ENCODE measurements at places on chromosomes 7 and 10.

DNA sequence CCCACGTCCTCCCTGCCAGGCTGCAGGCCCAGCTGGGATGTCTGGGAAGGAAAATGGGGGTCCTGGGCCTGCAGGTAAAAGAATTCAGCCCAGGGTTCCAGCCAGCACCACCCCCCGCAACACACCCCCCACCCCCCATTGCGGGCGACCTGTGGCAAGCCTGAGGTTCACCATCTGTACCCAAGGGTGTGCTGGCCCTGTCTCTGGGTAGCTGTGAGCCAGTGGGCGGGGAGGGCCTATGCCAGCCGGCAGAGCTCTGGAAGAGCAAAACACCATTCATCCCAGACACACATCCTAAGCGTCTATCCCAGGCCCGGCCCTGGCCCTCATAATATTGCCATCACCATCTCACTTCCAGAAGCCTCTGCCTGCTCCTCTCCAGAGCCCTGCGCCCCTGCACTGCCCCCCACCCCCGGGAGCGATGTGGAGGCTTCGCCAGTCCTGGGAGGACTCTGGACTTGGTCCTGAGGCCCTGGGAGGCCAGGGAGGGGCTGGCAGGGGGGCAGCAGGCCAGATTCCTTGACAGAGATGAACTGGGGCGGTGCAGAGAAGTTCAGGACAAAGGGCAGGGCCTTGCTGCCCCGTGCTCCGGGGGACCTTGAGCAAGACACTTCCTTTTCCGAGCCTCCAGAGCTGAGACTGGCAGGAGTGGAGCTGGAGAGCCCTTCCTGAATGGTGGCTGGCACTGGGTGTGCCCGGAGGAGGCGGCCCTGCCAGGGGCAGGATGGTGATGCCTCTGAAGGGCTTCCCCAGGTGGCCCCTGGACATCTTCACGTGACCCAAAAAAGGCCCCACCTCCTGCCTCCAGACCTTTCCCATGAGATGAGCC lies 8.7 kb upstream of the TTYH3 start:
- DNase-seq: no peak

DNA sequence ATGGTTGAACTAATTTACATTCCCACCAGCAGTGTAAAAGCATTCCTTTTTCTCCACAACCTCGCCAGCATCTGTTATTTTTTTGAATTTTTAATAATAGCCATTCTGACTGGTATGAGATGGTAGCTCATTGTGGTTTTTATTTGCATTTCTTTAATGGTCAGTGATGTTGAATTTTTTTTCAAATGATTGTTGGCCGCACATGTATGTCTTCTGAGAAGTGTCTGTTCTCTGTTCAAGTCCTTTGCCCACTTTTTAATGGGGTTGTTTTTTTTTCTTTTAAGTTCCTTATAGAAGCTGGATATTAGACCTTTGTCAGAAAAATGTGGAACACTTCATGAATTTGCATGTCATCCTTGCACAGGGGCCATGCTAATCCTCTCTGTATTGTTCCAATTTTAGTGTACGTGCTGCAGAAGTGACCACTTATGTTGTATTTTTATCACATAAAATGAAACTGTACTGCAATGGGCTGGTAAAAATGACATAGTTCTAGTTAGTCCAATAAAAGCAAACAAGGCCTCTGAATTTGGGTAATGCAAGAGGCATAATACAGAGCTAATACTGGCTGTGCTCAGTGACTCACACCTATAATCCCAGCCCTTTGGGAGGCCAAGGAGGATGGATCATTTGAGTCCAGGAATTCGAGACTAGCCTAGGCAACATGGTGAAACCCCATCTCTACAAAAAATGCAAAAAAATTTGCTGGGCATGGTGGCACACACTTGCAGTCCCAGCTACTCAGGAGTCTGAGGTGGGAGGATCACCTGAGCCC lies 70.3 kb downstream of the ABI1 start:
- DNase-seq: no peak

DNA sequence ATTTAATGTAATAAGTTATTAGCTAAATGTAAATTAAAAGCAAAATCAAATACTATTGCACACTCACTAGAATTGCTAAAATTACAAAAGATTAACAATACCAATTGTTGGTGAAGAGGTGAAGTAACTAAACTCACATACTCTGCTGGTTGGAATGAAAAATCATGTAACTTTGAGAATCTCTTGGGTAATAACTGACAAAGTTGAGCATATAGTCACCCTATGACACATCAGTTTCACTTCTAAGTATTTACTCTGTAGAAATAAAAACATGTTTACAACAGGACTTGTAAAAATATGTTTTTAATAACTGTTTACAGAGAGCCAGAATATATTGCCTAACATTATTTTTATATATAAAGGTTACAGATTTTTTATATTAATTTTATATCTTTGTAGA lies 33.6 kb downstream of the CNTNAP2 start:
- DNase-seq: no peak

DNA sequence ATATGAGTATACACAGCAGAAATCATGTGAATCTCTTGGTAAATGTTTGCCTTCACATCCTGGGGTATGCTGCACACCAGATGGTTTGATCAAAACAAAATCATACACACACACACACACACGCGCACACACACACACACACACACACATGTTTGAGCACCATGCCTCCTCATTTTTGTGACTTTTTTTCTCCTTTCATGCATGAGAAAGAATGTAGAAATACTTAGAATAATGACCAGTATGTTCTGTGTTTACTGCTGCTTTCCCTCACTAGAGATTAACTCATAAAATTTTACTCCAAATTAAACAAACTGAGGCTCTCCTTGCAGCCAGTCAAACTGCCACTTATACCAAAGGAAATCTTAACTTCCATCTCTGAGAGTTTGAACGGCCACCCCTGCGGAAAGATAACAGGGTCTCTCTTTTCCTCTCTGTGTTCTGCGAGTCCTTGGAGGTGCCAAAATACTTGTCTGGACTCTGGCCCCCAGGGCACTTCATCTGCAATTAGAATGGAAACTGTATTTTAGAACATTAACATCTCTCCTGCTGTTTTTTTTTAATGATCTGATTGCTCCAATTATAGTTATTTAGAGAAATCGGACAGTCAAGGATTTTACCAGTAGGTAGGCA lies 320.8 kb upstream of the NFE2L3 start:
- no peak for DNase-seq

DNA sequence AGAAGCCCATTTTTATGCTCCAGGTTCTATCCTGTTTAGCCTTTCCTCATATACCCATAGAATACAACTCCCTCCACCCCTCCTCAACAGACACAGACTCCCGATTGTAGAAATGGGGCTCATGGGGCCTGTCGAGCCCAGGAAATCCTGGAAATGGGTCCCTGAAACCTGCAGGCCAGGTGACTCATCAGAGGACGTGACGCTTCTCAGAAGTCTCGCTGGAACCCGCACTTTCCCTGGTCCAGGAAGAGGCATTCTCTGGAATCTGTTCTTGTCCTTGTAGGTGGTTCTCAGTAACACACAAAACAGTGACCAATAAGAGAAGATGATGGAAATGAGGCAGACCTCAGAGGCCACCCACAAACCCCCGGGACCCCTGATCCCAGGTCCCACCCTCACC lies 244.8 kb upstream of the PPP2R2D start:
- DNase-seq: no peak

DNA sequence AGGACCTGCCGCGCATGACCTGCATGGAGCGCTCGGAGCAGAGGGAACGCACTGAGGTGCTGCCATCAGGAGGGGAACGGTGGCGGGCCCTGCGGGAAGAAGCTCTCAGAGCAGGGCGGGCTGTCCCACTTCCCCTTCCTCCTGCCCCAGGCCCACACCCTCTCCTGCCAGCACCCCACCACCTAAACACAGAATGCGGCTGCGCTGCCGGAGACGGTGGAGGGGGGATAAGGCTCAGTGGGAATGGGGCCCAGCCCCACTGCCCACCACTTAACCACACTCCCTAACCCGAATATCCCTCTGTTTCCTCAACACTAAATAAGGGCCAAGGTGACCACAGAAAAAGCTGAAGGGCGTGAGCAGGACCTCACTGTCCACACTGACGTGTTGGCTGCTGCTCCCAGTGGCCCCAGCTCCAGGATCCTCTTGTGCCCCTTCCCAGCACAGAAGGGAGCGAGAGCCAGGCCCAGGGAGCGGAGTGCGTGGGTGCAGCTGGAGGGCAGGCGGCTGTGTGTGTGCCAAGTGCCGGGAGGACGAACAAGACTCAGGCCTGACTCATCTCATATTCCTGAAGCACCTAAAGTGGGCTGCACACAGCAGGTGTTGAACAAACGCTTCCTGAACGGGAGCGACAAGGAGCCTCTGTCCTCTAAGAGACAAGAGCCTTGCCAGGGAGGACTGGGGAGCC lies 116.8 kb downstream of the MAD1L1 start:
- no peak for DNase-seq

- DNase-seq: no peak
Measured at GRCh38 chr7:158096582-158096981, 491.0 kb downstream of the PTPRN2 start.

- no peak for DNase-seq
Measured at GRCh38 chr10:119024882-119025281, 4.6 kb upstream of the NANOS1 start.

GRCh38 chr7:3753868-3754267 lies 452.8 kb downstream of the SDK1 start:
- DNase-seq: no peak

DNA sequence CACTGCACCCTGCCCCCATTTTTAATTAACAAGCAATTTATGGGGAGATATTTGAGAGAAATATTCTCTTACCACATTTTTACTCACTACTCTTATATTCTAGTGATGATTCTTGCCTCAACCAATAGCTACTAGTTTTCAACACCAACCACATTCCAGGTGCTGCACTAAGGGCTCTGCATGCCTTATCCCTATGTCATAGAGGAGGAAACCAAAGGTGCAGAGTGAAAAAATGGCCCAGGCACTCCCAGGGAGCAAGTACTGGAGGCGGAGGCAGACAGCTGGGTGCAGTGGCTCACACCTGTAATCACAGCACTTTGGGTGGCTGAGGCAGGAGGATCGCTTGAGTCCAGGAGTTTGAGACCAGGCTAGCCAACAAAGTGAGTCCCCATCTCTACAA lies 35.5 kb upstream of the TPST1 start:
- DNase-seq: no peak

- DNase-seq: no peak
Measured at GRCh38 chr10:5681930-5682329, 2.7 kb upstream of the TASOR2 start.

GRCh38 chr7:8491106-8491505 lies 57.7 kb downstream of the NXPH1 start:
- DNase-seq: no peak

- no peak for DNase-seq
Measured at GRCh38 chr10:58608351-58608750, 95.7 kb downstream of the BICC1 start.

- no peak for DNase-seq
Measured at GRCh38 chr7:37092548-37092947, 356.1 kb downstream of the ELMO1 start.

- no peak for DNase-seq
Measured at GRCh38 chr7:99729486-99730237, 5.3 kb downstream of the CYP3A7 start.

GRCh38 chr7:151402029-151402835 lies 7.6 kb downstream of the WDR86 start:
- DNase-seq: no peak

DNA sequence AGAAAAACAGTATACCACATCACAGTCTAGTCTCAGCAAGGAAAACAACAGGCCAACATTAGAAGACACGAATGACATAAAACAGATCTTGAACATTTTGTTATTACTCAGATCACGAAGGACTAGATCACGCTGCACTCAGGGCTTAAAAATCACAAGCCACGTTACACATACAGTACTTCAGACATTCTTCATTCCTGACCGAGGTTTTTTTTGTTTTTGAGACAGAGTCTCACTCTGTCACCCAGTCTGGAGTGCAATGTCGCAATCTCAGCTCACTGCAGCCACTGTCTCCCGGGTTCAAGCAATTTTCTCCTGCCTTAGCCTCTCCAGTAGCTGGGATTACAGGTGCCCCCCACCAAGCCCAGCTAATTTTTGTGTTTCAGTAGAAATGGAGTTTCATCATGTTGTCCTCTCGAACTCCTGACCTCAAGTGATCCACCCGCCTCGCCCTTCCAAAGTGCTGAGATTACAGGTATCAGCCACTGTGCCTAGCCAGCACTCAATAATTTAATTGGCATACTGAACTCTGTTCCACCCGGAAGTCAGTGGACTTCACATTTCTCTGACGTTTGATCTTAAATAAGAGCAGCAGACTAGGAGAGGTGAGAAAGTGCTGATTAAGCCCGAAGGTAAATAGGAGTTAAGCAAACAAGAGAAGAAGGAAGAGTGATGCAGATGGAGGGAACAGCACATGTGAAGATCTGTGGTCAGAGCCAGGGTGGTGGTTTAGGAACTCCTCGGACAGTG lies 3.5 kb downstream of the AIMP2 start:
- DNase-seq: no peak

- DNase-seq: no peak
Measured at GRCh38 chr7:107450970-107451369, 18.9 kb upstream of the GPR22 start.

DNA sequence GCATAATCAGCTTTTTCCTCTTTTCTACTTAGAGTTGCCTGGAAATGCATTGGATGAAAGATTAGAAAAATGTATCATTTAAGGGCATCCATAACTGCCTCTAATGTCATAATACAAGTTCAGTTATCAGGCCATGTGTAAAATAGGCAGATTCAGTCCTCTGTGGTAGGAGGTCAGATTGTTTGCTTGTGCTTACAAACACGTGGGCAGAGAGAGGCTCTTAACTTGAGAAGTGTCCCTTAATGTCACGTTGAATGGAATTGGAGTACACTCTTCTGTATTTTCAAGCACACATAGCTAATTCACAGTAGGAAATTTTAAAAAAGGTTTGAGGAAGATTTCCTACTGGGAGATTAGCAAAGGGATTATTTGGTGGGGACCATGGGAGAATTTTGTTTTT lies 359.8 kb upstream of the MTPN start:
- no peak for DNase-seq

GRCh38 chr7:984361-985126 lies 1.6 kb downstream of the CYP2W1 start:
- no peak for DNase-seq

DNA sequence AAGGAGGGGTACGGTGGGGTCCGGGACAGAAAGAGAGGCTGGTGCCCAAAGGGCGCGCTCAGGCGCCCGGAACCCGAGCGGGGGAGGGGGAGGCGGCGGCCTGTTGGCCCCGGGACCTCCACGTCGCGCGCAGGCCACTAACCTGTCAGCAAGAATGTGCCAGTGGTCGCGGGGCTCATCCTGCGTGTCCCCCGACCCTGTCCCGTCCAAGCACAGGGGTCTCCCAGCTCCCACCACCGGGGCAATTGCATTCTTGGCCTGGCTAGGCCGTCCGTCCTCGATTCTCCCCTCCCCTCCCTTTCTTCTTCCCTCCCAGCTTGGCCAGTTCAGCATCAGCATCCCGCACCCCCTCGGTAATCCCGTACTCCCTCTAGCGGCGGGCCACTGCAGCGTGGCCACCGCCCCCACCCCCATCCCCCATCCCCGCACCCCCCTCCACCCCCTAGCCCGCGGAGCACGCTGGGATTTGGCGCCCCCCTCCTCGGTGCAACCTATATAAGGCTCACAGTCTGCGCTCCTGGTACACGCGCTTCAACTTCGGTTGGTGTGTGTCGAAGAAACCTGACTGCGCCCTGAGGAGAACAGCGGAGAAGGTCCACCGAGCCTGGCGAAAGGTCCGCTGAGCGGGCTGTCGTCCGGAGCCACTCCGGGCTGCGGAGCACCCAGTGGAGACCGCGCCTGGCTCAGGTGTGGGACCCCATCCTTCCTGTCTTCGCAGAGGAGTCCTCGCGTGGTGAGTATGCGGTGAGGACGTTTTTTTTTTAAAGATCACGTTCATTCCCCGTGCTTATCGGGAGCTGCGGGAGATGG lies at the start of gene SGCE:
Gene SGCE (minus strand): TSS at position 286 of the 810 bp plus-strand sequence. CDS start 35 bp downstream, at position 251.
- DNase-seq: peak; percentile 25

GRCh38 chr7:97145068-97145467 lies 27.6 kb downstream of the SDHAF3 start:
- DNase-seq: no peak

GRCh38 chr10:4213441-4213840 lies 428.4 kb upstream of the KLF6 start:
- DNase-seq: no peak
